ENCODE measurements at places on chromosomes 6 and 20.
A peak's percentile ranks its signal among the peaks of the same experiment; 100 is the strongest.

DNA sequence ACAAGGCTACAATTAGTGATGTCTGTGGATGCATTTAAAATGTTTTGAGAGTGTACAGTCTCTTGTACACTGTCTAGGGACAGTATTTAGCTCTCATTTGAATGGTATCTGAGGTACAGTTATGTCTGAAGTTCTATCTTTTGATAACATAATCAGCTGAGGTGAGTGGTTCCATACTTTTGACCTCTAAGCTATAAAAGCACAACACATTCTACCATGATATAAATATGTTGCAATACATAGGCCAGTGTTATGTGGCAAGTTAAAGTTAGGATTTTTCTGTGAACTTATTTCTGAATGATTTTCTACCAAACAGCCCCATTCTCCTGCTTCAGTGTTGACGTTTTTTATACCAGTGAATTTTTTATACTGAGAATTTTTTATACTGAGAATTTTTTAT is 77.6 kb downstream of the AKAP7 start:
- DNase-seq, result no peak

- DNase-seq, result no peak
These were observed 334.7 kb upstream of the FLRT3 start for GRCh38 chr20:14672066-14672465.

- DNase-seq, result no peak
These were observed 30.2 kb downstream of the GNAS start for GRCh38 chr20:58882704-58883089.

GRCh38 chr20:58342104-58342945 is 32.8 kb downstream of the RAB22A start:
- DNase-seq, result peak; percentile 90

DNA sequence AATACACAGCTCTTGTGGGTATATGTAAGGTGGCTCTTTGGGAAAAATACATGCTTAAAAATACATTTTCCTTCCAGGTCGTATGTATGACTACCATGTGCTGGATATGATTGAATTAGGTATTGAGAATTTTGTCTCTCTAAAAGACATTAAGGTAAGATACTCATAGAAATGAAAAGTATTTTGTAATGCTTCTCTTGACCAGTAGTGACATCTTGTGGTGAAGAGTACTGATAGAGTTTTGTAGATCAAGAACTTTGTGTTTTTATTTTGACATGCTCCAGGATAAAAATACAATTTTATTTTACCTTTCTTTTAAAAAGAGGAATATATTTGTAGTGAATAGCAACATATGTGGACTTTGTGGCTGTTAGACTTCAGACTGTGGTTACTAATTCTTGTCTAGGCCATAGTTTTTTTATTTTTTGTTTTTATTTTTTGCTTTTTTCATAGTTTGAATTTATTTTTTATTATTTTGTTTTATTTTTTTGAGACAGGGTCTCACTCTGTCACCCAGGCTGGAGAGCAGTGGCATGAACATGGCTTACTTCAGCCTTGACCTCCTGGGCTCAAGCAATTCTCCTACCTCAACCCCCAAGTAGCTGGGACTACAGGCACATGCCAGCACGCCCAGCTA is 17.9 kb downstream of the RPF2 start:
- DNase-seq, result no peak

- no peak for DNase-seq
These were observed 393.7 kb downstream of the CDH4 start for GRCh38 chr20:61645732-61646131.

DNA sequence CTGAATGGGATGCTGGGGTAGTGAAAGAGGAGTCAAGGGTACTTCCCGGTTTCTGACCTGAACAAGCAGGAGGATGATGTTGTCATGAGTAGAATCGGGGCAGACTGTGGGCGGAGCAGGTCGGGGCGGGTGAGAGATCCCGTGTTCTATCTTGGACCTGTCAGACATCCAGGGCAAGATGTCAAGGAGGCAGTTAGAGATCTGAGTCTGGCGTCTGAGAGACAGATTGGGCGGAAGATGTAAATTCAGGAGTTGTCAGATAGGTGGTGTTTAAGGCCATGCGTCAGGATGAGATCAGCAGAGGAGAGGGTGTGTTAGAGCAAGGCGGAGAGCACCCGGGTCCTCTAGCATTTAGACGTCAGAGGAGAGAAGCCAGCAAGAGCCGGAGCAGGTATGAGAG is 115.5 kb downstream of the DLGAP4 start:
- DNase-seq, result no peak

GRCh38 chr6:12071064-12071615 is 59.0 kb downstream of the HIVEP1 start:
- no peak for DNase-seq

DNA sequence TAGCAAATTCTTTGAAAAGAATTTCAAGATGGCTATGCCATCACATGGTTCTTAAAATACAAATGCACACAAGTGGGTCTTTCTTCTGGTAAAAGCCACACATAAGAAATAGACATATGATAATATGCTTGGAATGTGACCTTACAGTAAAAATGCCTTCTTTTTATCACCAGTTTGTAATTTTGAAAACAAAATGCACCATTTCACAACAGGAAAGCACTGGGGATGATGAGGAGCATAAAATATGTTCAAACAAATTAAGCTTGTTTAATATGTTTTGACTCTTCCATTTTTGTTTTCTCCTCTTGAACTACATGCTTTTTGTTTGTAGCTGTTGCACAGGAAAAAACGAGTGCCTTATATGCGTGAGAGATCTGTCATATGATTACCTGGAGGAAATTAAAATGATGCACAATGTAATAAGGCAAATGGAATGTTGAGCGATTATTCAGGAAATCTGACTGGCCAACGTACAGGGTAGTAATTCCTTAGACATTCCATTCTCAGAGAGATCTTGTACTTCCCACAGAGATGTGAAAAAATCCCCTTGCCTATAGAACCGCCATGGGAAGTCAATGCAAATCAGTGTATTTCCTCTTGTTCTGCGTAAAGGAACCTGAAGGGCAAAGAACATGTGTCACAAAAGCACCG is 911.6 kb downstream of the TFAP2A start:
- no peak for DNase-seq

GRCh38 chr20:42435230-42435629 is 754.5 kb downstream of the PTPRT start:
- DNase-seq, result no peak

DNA sequence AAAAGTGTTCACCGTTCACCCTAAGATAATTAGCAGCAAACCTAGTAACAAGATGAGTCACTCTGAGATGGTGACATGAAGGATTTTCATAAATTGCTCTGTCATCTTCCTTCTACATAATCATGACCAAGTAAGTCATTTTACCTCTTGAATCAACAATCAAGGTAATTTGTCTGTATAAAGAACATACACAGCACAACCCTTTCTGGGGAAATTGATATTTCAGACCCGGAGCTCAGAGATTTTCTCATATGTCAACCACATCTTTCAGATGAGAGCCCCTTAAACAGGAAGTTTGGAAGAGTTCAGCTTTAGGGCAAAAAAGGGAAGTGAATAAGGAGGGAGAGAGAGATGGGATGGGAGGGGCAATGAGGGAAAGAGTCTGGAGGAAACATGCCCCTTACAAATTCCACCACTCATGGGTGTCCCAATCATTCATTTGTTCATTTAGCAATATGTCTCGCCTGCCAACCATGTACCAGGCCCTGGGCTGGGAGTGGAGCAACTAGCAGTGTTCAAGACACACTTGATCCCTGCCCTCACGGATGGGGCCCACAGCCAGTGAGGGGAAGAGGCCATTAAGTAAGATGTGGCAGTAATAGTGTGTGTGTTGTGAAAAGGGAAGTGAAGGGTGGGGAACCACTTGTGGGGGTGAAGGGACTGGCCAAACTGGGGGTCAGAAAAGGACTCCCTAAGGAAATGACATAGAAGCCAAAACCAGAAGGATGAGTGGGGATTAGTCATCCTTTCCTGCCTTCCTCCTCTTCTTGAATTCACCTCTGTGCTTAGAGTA is 190.9 kb downstream of the MAFB start:
- peak; percentile 30 for DNase-seq

- no peak for DNase-seq
These were observed 177.9 kb upstream of the ZNF184 start for GRCh38 chr6:27650620-27651370.

DNA sequence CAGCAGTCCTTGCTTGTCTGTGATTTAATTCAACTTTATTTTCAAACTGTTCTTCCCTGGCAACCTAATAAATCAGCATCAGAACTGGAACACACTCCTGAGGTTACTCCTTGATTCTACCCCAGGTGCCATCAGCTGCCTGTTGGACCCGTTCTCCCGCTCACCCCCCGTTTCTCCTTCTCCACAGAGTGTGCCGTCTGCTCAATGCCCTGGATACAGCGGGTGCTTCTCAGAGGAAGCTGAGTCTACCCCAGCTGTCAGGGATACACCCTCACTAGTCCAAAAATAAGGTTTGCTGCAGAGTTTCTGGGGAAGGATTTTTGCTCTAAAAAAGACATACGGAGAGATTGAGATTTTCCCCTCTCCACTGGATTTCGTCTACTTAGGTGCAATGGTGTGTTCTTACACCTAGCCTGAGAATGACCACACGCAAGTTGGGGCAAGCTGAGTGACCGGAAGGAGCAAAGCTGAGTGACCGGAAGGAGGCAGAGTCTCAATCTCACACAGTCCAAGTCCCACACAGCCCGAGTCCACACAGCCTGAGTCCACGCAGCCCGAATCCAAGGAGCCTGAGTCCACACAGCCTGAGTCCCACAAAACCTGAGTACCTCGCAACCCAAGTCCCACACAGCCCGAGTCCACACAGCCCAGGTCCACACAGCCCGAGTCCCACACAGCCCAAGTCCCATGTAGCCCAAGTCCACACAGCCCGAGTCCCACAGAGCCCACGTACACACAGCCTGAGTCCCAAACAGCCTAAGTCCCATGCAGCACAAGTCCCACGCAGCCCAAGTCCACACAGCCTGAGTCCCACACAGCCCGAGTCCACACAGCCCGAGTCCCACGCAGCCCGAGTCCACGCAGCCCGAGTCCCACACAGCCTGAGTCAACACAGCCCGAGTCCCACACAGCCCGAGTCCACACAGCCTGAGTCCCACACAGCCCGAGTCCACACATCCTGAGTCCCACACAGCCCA is 58.6 kb upstream of the DACT2 start:
- no peak for DNase-seq

DNA sequence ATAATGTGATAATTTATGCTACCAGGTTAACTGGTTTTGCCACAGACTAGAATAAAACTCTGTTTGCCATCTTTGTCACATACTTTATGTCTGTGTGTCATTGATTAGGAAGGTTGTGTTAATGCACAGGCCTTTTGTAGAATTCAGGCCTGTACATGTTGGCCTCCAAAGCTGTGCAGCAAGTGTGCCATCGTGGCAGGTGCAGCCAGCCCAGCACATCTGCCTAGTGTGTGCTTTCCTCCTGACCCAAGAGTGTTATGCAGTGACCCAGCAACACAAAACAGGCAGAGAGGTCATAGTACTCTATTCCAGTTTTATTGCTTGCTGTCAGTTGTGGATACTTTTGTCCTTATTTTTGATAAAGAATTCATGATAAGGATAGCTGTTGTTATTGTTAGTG is 3.7 kb downstream of the MAP3K4 start:
- no peak for DNase-seq

- DNase-seq, result no peak
These were observed 195.8 kb downstream of the SYNDIG1 start for GRCh38 chr20:24665196-24665595.

DNA sequence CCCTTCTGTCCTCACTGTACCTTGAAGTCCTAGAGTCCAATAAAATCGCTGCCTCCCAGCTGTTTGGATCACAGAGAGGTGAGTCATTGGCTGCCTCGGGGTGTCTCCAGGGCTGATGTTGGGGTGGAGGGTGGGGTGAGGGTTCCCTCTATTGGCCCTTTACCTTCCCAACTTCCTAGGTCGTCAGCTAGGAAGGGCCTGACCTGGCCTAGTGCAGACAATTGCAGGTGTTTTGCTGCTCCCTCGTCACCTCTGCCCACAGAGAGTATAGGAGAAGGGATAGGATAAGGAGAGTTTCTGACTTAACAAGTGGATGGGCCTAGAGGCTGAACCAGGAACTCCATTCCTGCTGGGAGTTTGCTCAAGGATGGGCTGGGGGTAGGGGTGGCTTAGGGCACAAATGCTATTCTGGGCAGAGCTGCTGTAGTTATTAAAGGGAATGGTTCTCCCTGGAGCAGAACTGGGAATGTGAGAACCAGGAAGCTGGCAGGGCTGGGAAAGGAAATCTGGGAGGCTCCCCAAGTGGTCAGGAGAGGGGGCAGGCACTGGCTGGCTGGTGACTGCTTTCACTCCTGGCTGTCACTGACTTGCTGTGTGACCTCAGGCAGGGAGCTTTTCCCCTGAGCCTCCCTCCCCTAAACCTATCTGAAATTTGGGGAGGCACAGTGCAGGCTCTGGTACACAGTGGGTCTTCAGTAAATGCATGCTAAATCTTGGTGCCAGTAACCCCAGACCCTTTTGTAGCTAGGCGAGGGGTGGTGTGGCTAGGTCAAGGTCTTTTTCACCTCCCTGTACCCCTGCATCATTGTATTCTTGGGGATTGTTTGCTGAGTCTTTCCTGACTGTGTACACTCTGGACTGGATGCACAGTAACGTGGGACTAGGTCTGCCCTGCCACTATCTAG is 1.5 kb downstream of the TP53INP2 start:
- DNase-seq, result no peak

GRCh38 chr6:6689400-6690143 is 101.1 kb downstream of the LY86 start:
- no peak for DNase-seq

- no peak for DNase-seq
These were observed 63.3 kb downstream of the CD24 start for GRCh38 chr6:106910999-106911949.

DNA sequence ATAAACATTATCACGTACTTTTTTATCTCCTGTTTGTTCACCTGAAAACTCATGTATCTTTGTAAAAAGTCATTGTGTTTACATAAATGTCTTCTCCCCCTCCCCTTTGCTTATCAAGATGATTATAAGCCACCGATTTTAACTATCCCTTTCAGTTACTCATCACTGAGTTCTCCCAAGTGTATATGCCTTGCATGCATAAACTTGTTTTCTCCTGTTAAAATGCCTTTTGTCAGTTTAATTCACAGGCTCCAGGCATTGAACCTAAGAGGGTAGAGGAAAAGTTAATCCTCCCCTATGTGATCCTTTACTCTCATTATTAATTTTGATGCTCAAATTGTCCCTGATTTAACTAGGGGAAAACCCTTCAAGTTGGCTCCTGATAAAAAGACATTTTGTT is 24.2 kb downstream of the ANKEF1 start:
- DNase-seq, result no peak

DNA sequence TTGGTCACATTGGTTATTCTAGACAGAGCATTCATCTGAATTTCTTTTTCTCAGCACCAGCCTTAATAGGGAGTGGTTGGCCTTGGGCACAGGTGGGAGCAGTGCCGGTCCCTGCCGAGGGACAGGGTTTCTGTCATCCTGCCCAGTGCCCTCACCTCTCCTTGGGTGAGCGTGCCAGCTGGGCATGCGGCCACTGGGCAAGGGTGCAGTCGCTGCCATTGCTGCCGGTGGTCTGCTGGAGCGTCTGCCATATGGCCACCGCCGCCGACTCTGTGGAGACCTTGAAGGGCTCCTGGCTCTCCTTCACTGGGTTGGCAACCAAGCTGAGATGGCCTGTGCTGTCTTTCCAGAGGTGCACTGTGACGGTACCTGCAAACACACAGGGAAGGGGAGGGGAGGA is 16.4 kb upstream of the UQCC2 start:
- DNase-seq, result no peak

- DNase-seq, result no peak
These were observed 202.8 kb downstream of the BTBD9 start for GRCh38 chr6:38436726-38437465.

- DNase-seq, result no peak
These were observed 51.7 kb upstream of the FOXP4 start for GRCh38 chr6:41494212-41495110.

GRCh38 chr6:36301085-36301658 is 31.3 kb downstream of the PNPLA1 start:
- DNase-seq, result no peak

Measured in trophoblast cell (in vitro differentiated cells and primary cell).